ENCODE measurements at places on chromosomes 1 and 21.
A peak's percentile ranks its signal among the peaks of the same experiment; 100 is the strongest.

DNA sequence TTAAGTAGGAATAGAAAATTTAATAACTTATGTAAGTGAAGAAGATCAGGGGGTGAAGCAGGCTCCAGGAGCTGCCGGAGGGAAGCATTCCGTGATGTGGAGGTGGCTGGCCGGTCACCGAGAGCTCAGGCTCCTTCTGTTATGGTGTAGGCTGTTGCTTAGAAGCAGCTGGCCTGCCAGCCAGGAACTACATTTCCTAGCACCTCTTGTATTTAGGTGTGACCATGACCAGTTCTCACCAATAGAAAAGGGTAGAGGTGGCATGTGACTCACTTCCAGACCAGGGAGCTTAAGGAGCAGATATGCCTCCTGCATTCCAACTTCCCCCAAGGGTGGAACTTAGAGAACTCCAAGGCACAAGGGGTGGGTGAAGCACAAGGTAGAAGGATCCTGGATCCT is 120.7 kb downstream of the ACTL8 start:
- DNase-seq = no peak

GRCh38 chr1:46798810-46799209 is at the start of gene CYP4B1:
TSS of gene CYP4B1 (plus strand) at chr1:46799046. CDS start at chr1:46799082, 36 bp downstream.
- DNase-seq = no peak

DNA sequence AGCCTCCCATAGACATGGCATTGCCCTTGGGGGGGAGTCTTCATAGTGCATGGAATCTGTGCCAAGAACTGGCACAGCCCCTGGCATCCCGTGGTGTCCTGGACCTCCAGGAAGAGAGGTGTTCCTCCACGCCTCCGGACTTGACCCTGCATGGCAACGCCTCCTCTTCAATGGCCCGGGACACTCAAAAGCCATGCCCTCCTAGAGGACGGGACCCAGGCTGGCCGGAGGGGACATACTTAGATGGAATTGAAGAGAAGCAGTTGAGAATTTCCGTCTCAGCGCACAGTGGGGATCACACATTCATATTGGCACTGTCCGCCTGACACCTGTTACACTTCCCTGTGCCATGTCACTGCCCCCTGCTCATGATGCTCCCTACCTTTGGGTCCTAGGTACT is 38.4 kb upstream of the TENT5C start:
- DNase-seq = no peak

- no peak for DNase-seq
Measured at GRCh38 chr1:47431534-47431933, 6.3 kb upstream of the FOXD2 start.

- DNase-seq = no peak
Measured at GRCh38 chr1:62774971-62775595, 8.8 kb upstream of the ATG4C start.

GRCh38 chr1:78830321-78830720 is 176.2 kb downstream of the ADGRL4 start:
- DNase-seq = no peak

GRCh38 chr1:244454412-244454811 is 2.7 kb upstream of the ADSS2 start:
- DNase-seq = no peak

- no peak for DNase-seq
Measured at GRCh38 chr21:24220446-24220845, 1386.8 kb downstream of the MRPL39 start.

DNA sequence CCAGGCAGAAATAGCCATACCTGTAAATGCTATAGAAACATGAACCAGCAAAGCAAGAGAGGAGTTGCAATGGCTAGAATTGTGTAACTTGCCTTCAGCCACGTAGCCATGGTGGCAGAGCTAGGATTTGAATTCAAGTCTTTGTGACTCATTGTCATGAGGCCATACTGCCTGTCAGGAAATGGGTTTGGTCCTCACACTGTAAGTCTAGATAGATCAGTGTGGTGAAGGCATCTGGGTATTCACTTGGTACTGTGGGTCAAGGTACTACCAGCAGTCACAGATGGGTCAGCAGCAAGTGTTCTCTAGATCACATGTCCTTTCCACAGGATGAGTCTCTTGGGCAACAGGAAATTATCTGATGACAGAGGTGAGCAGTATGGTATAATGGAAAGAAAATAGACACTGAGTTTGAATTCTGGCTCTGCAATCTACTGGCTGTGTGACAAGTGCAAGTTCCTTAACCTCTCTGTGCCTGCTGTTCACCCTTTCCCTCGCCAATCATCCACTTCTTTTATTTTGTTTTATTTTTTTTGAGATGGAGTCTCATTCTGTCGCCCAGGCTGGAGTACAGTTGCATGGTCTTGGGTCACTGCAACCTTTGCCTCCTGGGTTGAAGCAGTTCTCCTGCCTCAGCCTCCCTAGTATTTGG is 36.9 kb downstream of the FGGY start:
- DNase-seq = peak; percentile 66

DNA sequence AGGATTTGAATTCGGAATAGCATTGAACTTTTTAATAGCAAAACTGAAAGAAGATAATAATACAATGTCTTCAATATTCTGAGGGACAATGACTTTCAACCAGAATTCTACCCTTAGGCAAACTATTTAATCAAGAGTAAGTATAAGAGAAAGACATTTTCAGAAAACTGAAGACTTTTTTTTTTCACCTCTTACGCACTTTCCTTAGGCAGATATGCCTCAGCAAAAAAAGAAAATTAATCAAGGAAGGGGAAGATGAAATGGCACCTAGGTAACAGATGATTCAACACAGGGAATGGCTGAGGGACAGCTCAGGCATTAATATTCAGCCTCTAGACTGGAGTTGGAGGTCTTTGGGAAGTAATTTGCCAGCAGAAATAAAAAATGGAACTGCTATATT is 184.9 kb downstream of the URB2 start:
- no peak for DNase-seq

DNA sequence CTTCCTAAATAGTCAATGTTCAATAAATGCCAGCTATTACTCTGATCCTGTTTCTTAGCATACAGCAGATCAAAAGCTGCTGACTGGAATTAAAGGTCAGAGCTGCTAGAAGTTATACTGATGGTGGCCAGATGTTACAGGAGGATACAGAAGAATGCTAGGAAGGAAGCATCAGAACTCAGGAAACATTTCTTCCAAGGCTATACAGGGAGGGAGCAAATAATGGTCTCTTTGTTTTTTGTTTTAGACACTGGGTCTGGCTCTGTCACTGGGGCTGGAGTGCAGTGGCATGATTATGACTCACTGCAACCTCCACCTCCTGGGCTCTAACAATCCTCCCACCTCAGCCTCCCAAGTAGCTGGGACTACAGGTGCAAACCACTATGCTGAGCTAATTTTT is 175.5 kb downstream of the RGS7 start:
- no peak for DNase-seq

GRCh38 chr1:44628962-44629756 is 45.1 kb downstream of the TMEM53 start:
- no peak for DNase-seq

- peak; percentile 80 for DNase-seq
Measured at GRCh38 chr1:234933475-234933874, 195.2 kb downstream of the TOMM20 start.

DNA sequence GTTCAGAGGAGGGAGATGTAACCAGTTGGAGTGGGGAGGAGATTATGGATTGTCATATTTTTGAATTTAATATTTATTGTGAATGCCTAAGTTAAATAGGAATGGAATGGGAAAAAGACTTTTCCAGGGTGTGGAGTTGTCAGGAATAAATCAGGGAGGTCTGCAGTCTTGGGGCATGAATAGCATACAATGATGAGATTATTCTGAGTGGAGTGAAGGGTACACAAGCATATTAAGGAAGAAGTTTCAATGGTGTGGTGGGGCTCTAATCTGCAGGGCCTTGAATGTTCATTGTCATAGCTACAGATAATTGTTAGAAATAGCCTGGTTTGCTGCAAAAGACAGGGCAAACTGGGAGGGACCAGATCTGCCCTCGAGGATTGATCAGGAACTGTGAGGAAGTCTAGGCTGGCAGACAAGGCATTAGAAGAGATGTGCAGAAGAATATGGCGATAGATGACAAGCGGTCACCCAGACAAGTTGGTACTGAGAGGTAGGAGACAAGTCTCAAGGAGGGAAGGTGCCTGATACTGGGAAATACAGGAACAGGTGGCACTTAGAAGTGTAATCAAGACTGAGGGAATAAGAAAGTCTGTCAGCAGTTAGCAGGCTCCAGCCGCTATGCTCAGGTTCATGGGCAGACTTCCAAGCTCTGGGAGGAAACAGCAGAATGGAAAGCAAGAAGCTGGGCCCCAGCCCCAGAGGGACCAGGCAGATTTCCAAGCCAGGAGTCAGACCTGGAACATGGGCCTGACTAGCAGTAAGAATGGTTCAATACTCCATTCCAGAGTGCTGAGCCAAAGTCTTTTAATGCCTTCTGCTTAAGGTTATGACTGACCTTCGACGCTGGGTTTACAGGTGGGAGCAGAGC is 20.9 kb upstream of the RGL1 start:
- DNase-seq = no peak

DNA sequence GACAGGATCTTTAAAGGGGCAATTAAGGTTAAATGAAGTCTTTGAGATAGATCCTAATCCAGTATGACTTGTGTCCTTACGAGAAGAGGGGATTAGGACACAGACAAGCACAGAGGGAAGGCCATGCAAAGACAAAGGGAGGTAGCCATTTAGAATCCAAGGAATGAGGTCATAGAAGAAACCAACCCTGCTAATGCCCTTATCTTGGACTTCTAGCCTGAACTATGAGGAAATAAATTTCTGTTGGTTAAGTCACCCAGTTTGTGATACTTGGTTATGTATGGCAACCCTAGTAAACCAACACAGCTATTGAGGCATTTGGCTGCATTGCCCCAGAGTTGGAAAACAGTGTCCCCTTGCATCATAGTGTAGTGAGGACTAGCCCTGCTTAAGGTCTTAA is 121.3 kb downstream of the MAST2 start:
- DNase-seq = no peak

GRCh38 chr1:216598448-216598847 is 124.8 kb downstream of the ESRRG start:
- no peak for DNase-seq

DNA sequence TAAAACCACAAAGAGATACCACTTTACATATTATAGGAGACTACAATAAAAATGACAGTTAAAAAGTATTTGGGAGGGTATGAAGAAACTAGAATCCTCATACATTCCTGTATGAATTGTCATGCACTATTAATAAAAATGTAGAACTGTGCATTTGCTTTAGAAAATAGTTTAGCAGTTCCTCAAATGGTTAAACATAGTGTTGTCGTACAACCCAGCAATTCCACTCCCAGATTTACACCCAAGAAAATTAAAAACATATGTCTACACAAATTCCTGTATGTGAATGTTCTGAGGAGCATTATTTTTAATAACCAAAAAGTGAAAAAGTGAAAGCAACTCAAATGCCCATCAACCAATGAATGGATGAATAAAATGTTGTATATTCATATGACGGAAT is 23.1 kb upstream of the PDE4B start:
- DNase-seq = no peak

GRCh38 chr1:32201011-32201855 is 838 bp downstream of the CCDC28B start:
- DNase-seq = no peak

GRCh38 chr1:109721042-109721441 is 9.0 kb downstream of the GSTM5 start:
- DNase-seq = no peak

GRCh38 chr1:159429074-159429861 is 2.7 kb upstream of the OR10J4 start:
- DNase-seq = no peak

DNA sequence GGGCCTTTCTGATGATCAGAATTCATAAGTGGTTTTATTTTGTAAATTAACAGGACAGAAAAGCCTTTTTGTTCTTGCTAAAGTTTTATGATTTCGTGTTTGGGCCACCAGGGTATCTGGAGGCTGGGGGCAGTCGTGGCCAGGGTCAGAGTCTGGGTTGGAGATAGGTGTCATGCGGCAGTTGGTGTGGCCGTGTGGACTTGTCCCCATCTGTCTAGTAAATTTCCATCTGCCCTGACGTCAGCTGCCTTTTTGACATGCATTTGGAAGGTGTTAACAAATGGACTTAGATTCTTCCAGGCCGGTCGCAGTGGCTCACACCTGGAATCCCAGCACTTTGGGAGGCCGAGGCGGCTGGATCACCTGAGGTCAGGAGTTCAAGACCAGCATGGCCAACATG is 56.8 kb downstream of the SKI start:
- no peak for DNase-seq

GRCh38 chr1:115051850-115052249 is 22.2 kb downstream of the TSHB start:
- DNase-seq = no peak

GRCh38 chr1:209775678-209776077 is 8.7 kb downstream of the C1orf74 start:
- no peak for DNase-seq

- DNase-seq = no peak
Measured at GRCh38 chr1:34768856-34769255, 9.3 kb downstream of the GJB4 start.

GRCh38 chr21:46194374-46195334 is 10.4 kb upstream of the SPATC1L start:
- DNase-seq = no peak

DNA sequence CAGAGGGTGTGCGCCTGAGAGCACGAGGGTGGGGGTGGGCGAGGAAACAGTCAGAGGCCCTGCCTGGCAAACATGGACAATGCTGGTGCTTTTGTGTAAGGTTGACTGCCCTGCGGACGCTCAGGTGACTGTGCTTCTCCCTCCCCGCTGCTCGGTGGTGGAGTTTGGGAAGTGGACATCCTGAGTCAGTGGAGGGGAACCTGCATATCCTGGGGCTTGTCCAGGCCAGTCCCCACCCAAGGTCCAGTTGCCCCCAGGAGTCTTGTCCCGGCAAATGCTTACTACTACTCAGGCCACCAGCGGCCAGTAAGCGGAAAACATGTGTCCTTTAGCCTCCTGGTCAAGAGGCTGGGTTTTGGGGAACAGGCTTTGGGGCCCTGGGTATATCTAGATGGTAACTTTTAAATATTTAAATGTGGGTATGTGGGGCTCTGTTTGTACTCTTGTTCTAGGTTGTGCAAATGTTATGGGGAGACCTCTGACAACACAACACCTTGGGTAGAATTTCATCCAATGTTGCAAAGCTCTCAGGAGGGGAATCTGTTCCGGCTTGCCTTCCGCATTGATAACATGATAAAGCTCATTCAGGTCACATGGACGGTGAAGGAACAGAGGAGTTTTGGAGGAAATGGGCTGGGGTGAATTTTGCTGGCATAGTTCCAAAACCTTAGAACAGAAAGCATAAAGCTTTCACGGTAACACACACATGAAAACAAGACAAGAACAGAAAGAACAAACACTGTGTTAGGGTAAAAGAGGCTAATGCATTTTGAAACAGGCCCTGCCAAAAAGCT is 364.9 kb downstream of the PRDM2 start:
- no peak for DNase-seq

- DNase-seq = no peak
Measured at GRCh38 chr1:166947398-166948043, 27.8 kb downstream of the ILDR2 start.

DNA sequence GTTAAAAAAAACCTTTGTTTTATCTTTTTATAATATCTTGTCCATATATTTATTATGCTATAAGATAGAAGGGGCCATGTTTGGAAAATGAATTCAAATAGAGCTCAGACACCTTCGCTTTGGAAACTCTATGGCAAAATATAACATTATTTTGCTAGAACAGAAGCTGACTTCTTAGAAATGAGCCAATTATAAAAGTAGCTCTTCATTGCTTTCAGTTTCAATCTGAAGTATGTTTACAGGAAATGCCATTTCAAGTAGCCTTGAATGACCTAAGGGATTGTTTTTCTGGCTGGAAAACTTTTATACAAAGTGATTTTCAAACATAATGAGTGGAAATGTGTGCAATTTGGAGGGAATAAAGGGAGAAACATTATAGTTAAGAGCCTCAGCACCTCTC is 37.8 kb upstream of the GBP5 start:
- no peak for DNase-seq

GRCh38 chr1:92511541-92511940 is 24.8 kb upstream of the GFI1 start:
- DNase-seq = no peak
